Heart left ventricle (tissue), 16 donors: ENCODE measurements at places on chromosomes 3 and 15. TPM values are rescaled to one million over a fixed set of nuclear protein-coding genes. Genes with fewer than 3 reads are reported as not detected.

- no peak overlapping the region for H3K27ac ChIP-seq
- no peak for DNase-seq
- H3K4me1 ChIP-seq, result peaks cover 6% of the 10 kb centered on the region
- H3K27me3 ChIP-seq, result no peaks in the 10 kb centered on the region
- H3K4me3 ChIP-seq, result no peak overlapping the region
Observed at GRCh38 chr3:194508491-194509453, 22.0 kb upstream of the ATP13A3 start.

GRCh38 chr3:176692966-176693785, 504.1 kb downstream of the TBL1XR1 start:
- H3K4me1 ChIP-seq, result no peaks in the 10 kb centered on the region
- H3K4me3 ChIP-seq, result no peak overlapping the region
- peak; percentile 34 for DNase-seq
- no peaks in the 10 kb centered on the region for H3K36me3 ChIP-seq
- no peak overlapping the region for H3K27ac ChIP-seq
- no peaks in the 10 kb centered on the region for H3K27me3 ChIP-seq

DNA sequence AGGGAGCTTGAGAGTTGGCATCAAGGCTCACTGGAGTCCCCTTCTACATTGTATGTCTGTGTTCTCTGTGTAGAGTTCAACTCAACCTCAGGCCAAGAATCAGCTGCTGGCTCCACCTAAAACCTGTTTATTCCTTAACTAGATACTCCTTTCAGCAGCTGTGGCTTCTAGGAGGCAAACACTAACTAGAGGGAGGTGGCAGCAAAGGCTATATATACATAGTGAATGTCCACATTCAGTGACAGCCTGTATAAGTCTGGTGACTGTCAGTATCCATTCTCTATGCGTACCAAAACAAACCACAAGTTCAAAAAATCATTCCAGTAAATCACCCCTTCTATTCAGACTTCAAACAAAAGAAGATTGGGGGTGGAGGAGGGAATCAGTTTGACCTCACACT, 184.3 kb downstream of the CDIN1 start:
- H3K36me3 ChIP-seq, result no peaks in the 10 kb centered on the region
- no peak overlapping the region for H3K27ac ChIP-seq
- DNase-seq, result no peak
- no peaks in the 10 kb centered on the region for H3K4me1 ChIP-seq
- no peaks in the 10 kb centered on the region for H3K27me3 ChIP-seq

DNA sequence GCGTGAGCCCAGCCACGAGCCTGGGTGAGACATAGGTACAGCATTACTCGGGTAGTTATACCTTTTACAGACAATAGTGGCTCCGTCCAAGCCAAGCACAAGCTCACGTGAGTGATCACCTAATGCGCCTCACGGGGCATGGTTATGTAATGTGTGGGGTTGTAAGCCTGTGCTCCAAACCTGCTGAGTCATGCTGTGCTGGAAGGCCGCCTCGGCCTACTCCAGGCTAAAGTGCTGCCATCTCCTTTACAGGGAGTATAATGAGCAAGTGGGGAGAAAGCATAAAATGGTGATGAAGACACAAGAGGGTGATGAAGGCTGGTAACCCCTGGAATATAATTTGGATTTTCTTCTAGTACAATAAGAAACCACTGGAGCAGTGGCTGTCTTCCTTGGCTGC, 175.8 kb upstream of the STT3B start:
- no peak overlapping the region for H3K4me3 ChIP-seq
- no peaks in the 10 kb centered on the region for H3K27me3 ChIP-seq
- H3K27ac ChIP-seq, result no peak overlapping the region
- no peaks in the 10 kb centered on the region for H3K4me1 ChIP-seq

GRCh38 chr3:143171141-143171980, 51.8 kb downstream of the CHST2 start:
- H3K4me3 ChIP-seq, result no peak overlapping the region
- no peaks in the 10 kb centered on the region for H3K36me3 ChIP-seq
- H3K27ac ChIP-seq, result peak overlapping the region; percentile 64

The SLC15A2 gene
- 1.0 TPM for polyA plus RNA-seq

- H3K4me1 ChIP-seq, result peaks cover 78% of the 10 kb centered on the region
- peaks cover 29% of the 10 kb centered on the region for H3K36me3 ChIP-seq
- H3K4me3 ChIP-seq, result no peak overlapping the region
- no peaks in the 10 kb centered on the region for H3K27me3 ChIP-seq
Observed at GRCh38 chr15:68789534-68790241, 31.0 kb downstream of the ANP32A start.

The TMEM41A gene
- polyA plus RNA-seq, result 13.5 TPM

- H3K27ac ChIP-seq, result no peak overlapping the region
- no peaks in the 10 kb centered on the region for H3K27me3 ChIP-seq
- peaks cover 9% of the 10 kb centered on the region for H3K36me3 ChIP-seq
- no peak for DNase-seq
- H3K4me3 ChIP-seq, result no peak overlapping the region
Observed at GRCh38 chr15:63551400-63551799, 45.8 kb upstream of the FBXL22 start.

GRCh38 chr15:57859130-57859685, 152.7 kb downstream of the POLR2M start:
- H3K27ac ChIP-seq, result no peak overlapping the region
- H3K27me3 ChIP-seq, result no peaks in the 10 kb centered on the region
- no peaks in the 10 kb centered on the region for H3K36me3 ChIP-seq
- H3K4me1 ChIP-seq, result no peaks in the 10 kb centered on the region
- no peak overlapping the region for H3K4me3 ChIP-seq
- no peak for DNase-seq

- no peaks in the 10 kb centered on the region for H3K27me3 ChIP-seq
- H3K4me1 ChIP-seq, result no peaks in the 10 kb centered on the region
- H3K36me3 ChIP-seq, result no peaks in the 10 kb centered on the region
- no peak overlapping the region for H3K27ac ChIP-seq
Observed at GRCh38 chr3:5072100-5072816, 49.8 kb upstream of the ARL8B start.

The DNAH12 gene
- polyA plus RNA-seq, result not detected

DNA sequence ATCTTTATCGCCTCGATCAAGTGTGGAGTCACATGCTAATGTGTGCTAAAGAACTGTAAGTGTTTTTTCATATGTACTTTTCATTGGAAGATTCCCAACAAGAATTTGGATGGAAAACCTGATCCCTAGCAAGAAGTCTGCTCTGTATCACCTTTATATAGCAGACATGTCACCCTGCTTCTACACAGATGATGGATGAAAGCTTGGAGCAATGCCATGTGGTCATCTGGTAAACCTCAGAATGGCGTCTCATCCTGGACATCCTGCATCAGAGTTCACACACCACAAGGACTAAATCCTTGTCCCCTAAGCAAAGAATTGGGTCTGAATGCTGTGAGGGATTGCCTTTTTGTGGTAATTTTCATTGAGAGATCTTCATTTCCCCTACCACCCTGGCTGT, 42.1 kb upstream of the CTDSPL start:
- peak overlapping the region; percentile 39 for H3K27ac ChIP-seq
- H3K4me1 ChIP-seq, result no peaks in the 10 kb centered on the region
- peaks cover 38% of the 10 kb centered on the region for H3K36me3 ChIP-seq
- no peak for DNase-seq

The GPR176 gene
- polyA plus RNA-seq, result 2.6 TPM

The ITIH3 gene
- polyA plus RNA-seq, result 0.19 TPM

The MBD4 gene
- polyA plus RNA-seq, result 10.8 TPM

The FAM107A gene
- polyA plus RNA-seq, result 47.9 TPM
